ENCODE measurements at places on chromosomes 7 and 10.

- DNase-seq = no peak
Measured at GRCh38 chr10:88733215-88733614, 26.6 kb upstream of the LIPN start.

GRCh38 chr10:129404091-129404490 is 63.0 kb upstream of the MGMT start:
- DNase-seq = no peak

GRCh38 chr10:101214446-101215396 is 14.5 kb downstream of the LBX1 start:
- DNase-seq = peak; percentile 85

DNA sequence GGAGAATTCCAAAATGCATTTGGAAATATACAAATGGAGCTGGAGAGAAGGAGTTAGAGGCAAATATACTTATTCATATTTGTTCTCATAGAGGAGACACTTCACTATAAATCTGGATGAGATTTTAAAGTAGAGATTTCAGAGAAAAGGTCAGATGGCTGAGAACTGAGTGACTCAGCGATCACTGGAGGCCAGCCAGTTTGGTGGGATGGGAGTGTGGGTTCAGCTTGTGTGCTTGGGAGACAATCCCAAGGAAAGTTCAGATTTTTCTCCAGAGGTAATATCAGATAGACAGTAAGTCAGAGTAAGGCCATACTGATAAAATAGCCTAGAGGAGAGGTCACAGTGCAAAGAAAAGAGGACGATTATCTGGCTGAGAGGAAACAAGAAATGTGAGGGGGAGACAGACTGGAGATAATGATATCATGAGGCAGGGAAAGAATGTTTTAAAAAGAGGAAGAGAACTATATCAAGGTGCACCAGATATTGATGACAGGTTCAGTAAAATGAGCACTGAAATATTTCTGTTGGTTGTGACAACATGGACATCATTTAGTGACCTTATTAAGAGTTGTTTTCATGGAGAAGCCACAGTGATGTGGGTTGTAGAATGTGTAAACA is 67.0 kb downstream of the MDFIC start:
- DNase-seq = no peak

DNA sequence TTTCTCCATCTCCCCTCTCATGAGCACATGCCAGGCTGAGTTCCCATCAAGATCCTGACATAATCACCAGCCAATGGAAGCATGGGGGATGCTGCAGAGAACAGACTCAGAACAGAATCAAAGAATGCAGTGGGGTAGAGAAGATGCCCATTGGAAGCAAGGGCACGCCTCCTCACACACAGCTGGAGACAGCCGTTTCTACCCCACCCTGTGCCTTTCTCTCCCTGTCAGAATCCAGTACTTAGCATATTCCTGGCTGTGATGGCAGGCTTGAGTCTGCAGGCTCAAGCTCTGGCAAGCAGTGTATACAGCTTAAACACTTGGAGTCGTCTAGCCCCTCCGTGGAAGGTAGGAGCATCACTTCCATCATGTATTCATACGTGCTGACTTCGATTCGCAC is 867.9 kb downstream of the NRG3 start:
- DNase-seq = no peak

GRCh38 chr7:157770716-157771320 is 434.0 kb downstream of the DNAJB6 start:
- no peak for DNase-seq

DNA sequence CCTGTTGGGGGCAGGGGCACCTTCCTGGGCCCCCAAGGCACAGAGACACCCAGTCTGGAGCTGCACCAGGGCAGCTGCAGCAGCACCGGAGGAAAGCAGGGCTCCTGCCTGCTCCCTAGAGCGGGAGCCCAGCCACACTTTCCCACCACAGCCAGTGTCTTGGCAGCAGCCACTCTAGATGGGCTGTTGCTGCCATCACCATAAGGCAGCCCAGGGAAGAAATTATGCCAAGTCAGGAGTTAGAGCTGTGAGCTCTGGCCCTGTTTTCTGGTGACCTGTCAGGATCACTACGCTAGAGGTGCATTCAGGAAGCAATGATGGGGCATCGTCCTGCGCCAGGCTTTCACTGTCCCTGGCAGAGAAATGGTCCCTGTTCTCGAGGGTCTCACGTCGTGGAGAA is 38.0 kb upstream of the ZNRF2 start:
- DNase-seq = no peak

DNA sequence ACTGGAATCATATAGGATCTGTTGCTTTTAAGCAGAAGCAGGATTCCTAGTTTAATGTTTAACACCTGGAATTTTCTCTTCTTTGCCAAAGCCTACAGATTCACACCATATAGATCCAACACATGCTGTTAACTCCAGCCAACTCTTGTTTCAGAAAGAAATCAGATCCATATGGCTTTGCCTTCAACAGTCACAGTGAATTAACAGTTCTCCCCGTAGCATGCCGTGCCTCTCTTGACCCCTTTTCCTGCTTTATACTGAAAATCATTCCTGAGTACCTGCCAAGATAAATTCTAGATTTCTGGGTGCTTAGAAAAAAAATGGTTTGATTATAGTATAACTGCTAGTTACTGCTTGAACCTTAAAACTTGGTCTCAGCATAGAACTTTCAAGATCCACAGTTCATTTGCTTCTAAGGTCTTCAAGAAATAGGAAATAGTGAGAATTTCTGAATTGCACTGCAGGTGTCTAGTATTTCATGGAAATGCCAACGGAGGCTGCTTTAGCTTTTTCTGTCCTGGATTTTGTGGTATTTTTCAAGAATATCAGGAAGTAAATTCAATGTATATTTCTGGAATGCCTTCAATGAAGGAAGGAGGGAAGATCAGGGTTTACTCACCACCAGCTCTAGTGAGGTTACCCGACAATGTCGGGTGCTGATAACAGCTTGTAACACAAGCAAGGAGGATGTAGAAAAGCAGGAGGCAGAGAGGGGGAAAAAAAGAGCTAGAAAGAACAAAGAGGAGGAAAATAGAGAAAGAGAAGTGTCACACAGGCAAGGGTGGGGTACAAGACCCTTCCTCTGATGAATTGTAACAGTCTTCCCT is 6.6 kb downstream of the AASS start:
- DNase-seq = no peak

GRCh38 chr10:60338786-60339185 is 50.9 kb downstream of the ANK3 start:
- DNase-seq = no peak

DNA sequence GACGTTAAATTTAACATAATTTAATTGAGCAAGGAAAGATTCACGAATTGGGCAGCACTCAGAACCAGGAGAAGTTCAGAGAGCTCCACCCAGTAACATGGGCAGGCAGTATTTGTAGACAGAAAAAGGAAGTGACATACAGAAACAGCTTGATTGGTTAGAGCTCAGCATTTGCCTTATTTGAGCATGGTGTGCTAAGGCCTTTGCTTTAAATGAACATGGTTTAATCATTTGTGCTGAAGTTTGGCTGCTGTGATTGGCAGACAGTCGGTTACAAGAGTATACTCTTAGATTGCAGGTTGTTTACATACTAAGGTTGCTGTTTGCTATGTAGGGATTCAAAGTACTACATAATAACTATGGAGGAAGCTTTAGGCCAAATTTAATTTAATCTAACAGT is 199.2 kb downstream of the MALRD1 start:
- no peak for DNase-seq

- no peak for DNase-seq
Measured at GRCh38 chr10:103609231-103610082, 116.0 kb downstream of the NEURL1 start.

GRCh38 chr10:96687317-96688012 is 32.8 kb downstream of the PIK3AP1 start:
- no peak for DNase-seq

- no peak for DNase-seq
Measured at GRCh38 chr7:69199041-69199440, 399.2 kb upstream of the AUTS2 start.

- DNase-seq = no peak
Measured at GRCh38 chr7:30795161-30795948, 24.1 kb downstream of the MINDY4 start.

DNA sequence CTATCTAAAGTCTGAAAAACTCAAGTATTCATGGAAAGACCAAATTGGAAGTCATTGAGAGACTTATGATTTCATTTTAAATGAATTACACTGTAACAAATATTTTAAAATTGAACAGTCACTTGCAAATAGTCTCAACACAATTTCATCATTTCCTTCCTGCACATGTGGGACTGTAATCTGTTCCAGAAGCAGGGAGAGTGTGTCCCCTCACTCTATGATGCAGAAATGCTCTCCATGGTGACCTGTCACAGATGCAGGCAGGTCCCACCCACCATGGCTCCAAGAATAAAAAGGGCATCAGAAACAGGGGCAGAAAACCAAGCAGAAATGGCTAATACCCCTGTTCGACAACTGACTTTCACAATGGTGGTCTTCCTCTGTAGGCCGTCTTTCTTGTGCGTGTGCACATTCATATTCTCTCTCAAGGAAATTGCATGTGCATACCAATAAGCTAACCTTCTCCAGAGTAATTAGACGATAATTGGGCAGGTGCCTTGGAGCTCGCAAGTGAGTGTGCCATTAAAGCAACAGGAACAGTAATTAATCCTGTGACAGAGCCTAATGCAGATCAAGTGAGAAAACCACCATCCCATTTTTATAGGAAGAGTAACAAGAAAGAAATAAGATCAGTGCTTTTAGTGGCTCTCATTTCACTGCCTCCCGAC is 170.9 kb downstream of the ZMYND11 start:
- no peak for DNase-seq

DNA sequence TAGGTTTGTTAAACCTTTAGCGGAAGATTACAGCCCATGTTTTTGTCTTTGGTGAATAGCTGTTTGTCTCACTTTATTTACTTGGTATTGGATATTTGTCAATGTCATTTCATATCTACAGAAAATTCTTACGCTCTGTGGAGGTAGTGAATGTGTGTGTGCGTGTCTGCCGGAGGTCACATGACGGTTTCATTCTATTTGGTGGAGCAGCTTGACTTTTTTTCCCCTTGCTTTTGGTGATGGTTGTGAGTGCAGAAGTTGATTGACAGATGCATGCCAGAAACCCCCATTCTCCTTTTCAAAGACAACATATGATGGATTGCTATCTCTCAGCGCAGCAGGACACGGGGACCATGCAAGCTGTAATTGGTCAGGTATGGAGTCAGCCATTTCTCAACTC is at the start of gene POU6F2:
TSS of gene POU6F2 (plus strand) at position 225 of the 400 bp plus-strand sequence. CDS start at position 270, 45 bp downstream.
- DNase-seq = no peak

GRCh38 chr10:102291221-102291905 is 46.0 kb downstream of the GBF1 start:
- no peak for DNase-seq

DNA sequence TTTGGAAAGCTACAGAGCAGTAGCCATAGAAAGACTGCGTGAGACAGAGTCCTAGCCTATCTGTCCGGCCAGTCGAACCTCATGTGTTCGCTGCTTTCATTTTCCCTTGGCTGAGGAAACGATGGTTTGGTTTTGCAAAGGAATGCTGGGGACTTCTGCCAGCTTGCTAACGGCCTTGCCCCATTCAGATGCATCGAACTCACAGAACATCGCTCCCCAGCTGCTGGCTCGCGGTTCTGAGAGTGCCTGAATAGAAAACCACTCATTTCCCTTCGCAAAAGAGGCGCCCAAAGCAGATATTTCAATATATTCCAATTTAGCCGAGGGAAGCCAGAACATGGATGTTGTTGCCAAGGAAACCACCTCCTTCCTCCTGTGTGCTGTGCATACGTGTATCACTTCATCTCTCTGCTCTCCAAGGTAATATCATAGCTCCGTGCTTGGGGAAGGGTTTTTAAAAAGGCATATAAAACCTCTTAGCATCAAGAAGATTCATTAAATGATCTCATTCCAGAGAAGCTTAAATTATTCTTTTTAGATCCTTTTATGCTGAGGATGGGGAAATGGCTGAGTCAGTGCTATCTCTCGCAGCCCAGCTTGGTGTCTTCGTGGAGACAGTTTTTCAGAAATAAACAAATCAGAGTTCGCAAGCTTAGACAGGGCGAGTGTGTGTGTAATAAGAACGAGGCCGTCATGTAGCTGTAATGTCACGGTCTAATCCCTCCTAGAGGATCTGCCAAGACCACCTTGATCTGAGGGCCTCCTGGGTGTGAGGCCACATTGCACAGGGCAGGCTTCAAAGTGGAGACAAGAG is 215.2 kb downstream of the RPS24 start:
- DNase-seq = no peak

- DNase-seq = no peak
Measured at GRCh38 chr10:30463944-30464451, 30.0 kb downstream of the MAP3K8 start.

GRCh38 chr10:10847387-10847786 is 170.3 kb upstream of the CELF2 start:
- DNase-seq = no peak

DNA sequence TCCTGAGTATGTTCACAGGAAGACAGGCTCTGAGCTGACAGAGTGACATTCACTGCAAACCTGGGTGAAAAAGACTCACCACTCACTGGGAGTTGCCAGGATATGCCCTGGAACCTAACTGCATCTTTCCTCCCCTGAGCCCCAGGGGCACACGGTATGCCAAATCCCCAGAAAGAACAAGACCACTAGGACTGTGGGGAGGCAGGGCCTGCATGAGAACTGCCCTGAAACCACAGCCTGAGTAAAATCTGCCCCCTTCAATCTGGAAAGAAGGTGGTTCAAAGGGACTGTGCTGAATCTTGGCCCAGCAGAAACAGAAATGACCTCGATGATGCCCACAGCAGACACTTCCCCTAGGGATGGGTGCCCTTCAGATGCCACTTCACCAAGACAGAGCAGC is 6.5 kb downstream of the FAM53B start:
- DNase-seq = no peak

DNA sequence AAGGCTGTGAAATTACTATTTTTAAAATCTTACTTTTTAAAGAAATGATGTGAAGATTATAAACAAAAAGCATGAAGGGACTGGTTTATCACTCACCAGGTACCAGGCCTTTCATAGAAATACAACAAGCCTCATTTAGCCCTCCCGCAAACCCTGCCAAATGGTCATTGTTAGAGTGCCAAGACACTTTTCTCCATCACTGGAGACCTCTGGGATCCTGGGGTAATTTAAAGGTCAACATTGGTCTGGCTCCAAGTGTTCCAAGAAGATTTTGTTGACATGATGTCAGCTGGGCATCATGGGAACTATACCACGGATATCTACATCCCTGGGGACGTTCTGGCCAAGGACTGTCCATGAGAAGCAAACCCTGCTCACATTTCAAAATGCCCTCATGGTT is 138.0 kb upstream of the FRMD4A start:
- no peak for DNase-seq

DNA sequence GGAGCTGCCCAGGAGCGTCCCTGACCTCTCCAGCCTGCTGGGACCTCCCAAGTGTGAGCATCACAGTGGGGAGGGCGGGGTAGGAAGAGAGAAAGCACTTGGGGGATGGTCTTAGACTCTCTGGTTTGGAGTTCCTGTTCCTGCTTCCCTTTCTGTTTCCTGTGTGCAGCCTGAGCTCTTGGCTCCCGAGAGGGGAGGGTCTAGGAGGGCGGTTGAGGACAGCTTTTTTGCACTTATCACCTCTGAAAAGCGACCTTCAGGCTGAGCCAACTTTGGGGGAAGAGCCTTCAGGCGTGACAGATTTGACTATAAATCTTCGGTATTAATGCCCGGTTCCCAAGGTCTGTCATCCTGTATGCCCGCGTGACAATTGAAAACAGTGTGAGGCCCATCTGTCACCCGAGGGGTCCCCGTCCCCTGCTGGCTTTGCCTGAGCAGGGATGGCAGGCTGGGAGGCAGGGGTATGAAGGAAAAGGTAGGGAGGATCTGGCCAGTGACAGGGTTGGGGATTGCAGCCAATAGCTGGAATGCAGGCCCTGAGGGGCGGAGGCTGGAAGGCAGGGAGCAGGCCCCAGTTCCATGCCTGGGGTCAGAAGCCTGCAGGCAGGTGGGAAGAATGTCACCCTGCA is 78.6 kb downstream of the CDH23 start:
- no peak for DNase-seq

All from HuH-7.5 (cell line).